Stimulated activated CD4-positive, alpha-beta T cell treated with anti-CD3 and anti-CD28 coated beads, Interleukin-1b, Interleukin-23, amount 100 ng/mL, for 24 hours (primary cell): ENCODE measurements at places on chromosomes 1 and 21.

- no peak for DNase-seq
These were observed 29.4 kb upstream of the RBM15 start for GRCh38 chr1:110309767-110310166.

GRCh38 chr1:64162151-64162550 is 41.3 kb upstream of the UBE2U start:
- no peak for DNase-seq

DNA sequence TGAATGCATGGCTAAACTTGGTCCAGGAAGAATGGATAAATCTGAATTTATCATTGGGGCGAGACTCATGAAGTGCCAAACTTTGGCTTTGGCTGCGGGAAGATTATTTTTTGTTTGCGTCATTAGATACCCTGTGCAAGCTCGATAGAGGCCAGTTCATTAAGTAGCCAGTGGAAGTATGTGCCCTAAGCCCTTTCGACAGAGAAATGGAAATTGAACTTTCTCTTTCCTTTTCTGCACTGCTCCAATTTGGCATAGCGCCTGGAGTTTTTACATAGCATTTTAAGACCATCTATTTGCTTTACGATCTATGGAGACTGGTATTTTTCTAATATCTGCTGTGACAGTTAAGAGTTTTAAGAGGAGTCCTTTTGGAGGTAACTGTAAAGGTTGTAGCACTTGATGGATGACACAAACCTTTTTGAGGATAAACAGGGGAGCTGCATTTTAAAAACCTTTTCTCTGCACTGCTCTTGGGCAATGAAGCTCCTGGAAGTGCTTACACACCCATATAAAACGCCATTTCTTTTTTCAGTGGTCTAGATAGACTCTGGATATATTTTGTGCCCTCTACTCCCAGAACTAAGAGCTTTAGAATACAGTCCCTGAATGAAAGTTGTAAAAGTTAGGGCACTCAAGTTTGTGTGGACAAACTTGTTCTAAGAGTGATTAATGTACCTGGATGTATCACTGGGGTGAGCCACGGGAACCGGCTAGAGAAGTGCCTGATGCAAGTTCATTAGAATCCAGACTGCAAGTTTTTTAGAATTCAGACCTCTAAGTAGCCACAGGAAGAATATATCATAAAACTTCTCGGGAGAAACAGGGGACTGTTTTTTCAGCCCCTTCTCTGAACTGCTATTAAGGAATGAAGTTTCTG is 41.3 kb upstream of the CFHR3 start:
- DNase-seq, result no peak

DNA sequence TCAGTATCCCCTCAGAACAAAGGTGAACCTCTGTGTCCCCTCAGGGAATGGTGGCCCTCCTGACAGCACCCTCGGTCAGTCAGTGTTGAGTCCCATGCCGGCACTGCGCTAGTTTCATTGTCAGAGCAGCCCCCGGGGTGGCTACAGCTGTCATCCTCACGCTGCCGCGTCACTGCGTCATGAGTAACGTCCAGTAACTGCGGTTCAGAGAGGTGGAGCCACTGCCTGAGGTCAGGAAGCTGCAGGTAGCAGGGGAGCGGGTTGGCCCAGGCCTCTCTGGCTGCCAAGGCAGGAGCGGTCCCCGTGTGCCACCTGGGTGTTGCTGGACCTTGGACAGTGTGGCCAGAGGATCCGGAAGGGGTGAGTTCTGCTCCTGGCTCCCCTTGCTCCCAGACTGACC is 20.2 kb upstream of the WNT4 start:
- no peak for DNase-seq

DNA sequence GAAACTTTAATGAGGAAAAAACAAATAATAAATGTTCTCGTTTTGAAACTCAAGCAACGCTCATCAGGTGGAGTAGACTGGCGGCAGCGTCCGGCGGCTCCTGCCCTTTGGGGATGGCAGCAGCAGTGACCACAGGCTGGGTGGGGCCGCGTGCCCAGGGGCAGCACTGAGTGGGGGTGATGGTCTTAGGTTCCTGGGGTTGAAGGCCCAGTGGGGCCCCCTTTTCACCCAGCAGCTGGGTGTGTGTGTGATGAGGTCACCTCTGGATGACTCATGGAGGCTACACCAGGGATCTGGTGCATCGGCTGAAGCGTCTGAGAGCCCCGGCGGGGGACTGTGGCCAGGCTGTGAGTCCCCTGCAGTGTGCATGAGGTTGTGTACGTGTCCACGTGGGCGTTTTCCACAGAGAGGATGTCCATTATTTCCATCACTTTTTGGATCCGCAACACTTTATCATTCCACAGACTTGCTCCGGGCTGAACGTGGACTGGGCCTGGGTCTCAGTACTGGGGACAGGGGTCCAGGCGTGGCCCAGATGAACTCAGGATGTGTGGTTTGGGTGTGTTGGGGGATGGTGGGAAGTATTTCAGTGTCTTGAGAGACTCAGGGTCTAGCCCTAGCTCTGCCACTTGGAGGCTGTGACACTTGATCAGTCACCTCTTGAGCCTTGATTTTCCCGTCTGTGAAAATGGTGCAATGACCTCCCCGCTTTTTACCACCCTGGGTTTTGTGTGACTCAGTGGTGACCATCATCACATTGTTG is 25.6 kb downstream of the LDLRAP1 start:
- no peak for DNase-seq

GRCh38 chr1:208221291-208221622 is 22.9 kb downstream of the PLXNA2 start:
- DNase-seq, result no peak

DNA sequence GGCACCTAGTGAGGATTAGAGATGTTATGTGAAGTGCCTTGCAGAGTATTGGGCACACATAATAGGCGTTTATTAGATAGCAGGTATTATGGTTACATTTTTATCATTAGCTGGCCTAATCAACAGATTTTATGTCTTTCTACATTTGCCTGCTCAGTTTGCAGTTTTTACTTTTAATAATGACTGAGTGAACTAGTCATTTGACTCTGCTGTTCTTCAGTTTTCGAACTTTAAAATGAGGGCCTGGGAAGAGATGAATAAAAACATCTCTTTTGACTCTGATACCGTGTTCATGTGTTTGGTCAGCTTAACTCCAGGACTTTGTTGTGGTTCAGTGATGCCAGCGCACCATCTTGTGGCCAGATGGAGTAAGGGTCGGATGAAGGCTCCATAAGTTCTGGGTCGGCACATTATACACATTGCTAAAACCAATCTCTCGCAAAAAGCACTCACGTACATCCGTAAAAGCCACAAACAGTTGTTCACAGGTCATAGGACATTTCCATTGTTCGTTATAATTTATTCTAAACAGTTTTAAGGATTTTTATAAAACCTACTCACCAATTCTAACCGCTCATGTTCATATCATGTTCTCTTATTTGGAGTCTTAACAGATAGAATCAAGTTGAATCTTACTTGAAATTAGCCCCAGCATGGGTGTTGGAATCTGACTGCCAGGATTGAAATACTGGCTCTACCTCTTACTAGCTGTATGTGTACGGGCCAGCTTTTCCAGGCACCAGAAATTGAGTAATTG is 78.4 kb upstream of the GPR88 start:
- DNase-seq, result peak; percentile 47
